ENCODE measurements at places on chromosomes 12 and 14.

GRCh38 chr12:103462675-103463074, 33.1 kb downstream of the C12orf42 start:
- no peak for DNase-seq

- no peak for DNase-seq
These were observed 19.3 kb downstream of the CPNE8 start for GRCh38 chr12:38886064-38886463.

- DNase-seq, result no peak
These were observed 2.3 kb downstream of the CLECL1 start for GRCh38 chr12:9730591-9730990.

- no peak for DNase-seq
These were observed 496.8 kb downstream of the EGLN3 start for GRCh38 chr14:33454022-33454595.

GRCh38 chr14:94536836-94537235, 24.4 kb upstream of the SERPINA4 start:
- no peak for DNase-seq

DNA sequence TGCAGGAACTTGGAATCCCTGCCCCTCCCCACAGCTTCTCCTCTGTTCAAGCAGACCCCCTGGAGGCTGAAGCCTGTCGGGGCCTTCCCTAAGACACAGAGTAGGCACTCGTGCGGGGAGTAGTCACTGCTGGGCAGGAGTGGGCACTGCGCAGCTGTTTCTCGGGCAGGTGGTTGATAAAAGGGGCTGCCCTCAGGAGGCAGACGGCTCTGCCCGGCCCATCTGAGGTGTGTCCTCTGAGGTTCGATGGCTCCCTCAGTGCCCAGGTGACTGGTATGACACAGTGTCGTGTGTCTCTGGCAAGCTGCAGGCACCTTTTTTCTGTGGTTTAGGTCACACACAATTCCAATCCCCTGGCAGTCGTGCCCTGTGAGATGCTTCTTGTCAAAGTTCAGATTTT, 10.1 kb downstream of the GALNT16 start:
- DNase-seq, result no peak

DNA sequence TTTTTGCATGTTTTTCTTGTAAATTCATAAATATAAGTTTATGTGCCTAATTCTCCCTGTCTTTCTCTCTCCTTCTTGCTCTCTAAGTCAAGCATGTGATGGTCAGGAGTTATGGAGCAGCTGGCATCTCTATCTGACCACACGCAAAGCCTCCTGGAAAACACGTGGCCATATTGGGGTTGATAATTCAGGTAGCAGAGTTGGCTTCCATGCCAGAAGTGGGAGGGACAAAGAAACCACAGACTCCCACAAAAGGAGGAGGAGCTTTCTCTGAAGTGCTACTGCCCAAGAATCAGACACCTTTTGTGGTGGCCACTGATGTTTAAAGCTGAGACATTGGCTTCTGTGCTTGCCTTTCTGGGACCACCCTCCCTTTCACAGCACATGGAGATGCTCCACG, 517.6 kb upstream of the TMEM132C start:
- no peak for DNase-seq

- DNase-seq, result no peak
These were observed 15.8 kb downstream of the TRIM9 start for GRCh38 chr14:51079085-51079484.

DNA sequence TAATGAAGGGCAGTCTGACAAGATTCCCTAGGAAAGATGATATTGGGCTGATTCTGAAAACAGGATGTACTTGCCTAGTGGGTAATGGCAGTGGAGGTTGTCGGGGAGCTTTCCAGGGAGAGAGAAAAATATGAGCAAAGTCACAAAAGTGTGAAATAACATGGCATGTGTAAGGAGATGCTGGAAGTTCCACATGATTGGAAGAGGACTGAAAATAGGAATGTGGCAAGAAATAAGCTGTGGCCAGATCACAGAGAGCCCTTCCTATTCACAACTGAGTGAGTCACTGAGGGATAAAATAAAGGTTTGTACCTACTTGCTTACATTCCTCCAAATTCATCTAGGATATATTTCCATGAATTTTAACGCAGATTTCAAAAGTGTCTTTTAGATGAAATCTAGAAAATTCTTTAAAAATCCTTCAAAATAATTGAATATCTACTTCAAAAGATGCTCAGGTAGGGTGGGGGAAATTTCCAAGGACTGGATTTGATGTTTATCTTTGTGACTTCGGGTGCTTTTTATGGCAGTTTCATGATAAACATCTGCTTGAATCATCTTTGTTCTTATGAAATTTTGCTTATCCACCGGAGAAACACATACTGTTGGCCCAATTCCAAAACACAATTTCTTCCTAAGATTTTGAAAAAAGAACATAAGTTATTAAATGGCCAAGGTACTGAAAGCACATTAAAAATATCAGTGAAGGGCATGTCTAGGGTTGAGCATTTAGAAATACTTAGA, 36.3 kb upstream of the SLC2A13 start:
- no peak for DNase-seq

- peak; percentile 20 for DNase-seq
These were observed 70.3 kb downstream of the RNFT2 start for GRCh38 chr12:116808113-116809105.

DNA sequence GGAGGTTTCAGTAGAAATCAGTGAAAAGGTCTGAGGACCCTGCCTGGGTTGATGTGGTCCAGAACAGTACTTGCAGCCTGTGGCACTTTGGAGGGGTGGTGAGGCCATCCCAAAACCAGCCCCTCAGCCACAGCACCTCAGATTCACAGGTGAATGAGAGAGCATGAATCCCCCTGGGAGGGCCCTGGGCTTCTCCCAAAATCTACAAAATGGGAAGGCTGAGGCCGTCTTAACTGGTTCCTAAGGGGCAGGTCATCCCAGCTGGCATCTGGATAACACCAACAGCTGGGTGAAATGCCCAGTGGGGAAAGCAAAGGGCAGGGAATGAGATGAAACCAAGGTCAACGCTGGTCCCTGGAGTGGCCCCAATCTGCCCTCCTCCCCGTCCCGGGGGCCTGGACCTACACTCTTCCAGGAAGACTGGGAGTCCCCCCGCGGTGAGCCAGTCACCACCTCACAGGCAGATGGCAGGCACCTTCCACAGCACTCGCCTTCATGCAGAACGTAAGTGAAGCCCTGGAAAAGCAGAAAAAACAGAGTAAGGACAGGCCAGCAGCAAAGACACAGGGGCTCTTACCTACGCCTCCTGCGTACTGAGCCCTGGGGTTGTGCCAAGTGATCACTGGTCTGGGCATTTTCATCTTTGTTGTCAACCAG, 26.3 kb upstream of the ANO2 start:
- DNase-seq, result no peak

Measured in nephron progenitor cell (in vitro differentiated cells).